ENCODE measurements at places on chromosomes 4 and X.

GRCh38 chr4:113743690-113744089 is 17.8 kb downstream of the CAMK2D start:
- no peak for DNase-seq

DNA sequence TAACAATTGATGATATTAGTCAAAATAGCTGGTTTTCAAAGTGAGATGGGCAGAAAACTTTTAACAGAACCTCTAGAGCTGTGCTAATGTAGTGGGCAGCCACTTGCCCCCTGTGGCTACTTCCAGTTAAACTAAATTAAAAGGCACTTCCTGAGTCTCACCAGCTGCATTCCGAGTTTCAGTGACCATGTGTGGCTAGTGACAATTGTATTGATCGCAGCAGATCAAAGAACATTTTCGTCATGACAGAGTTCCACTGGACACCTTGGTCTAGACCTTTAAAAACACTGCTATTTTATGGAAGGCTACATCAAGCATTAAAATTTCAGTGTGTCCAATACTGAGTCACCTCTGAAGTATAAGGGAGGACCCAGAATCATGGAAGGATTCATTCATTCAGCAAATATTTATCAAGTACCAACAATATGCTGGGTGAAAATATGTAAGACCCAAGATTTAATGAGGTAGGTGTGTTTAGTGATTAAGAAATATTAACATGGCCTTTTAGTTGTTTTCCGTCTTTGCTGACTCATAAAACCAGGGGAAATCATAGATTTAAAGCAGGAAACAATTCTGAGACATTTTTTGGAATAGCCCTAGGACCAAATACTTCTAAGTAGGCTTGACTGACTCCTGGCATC is 5.1 kb upstream of the FAT1 start:
- DNase-seq = no peak

DNA sequence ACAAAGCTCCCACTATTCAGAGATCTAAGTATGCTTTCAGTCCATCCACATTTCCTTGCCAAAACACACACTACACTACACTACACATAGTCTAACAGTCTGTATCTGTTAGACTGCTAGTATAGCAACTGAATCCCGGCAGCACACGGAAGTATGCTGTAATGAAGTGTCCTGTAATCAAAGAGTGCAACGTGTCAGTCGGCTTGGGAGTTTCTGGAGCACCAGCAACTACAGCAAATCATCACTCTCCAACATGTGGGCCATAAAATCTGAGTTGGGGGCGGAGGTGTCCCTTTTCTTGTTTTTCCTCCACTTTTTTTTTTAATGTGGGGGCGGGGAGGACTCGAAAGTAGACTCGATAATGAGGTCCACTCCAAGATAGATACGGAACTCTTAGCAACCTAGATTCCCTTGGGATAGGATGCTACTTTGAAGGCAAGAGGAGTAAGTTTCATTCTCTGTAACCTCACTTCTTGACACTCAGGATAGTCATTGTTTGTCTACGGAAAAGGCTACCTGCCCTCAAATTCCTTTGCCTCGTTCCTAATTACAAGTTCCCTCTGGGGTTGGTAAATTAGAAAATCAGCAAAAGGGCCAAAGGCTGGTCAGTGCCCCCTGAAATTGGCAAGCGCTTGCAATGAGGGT is 722 bp downstream of the SLC10A7 start:
- no peak for DNase-seq

DNA sequence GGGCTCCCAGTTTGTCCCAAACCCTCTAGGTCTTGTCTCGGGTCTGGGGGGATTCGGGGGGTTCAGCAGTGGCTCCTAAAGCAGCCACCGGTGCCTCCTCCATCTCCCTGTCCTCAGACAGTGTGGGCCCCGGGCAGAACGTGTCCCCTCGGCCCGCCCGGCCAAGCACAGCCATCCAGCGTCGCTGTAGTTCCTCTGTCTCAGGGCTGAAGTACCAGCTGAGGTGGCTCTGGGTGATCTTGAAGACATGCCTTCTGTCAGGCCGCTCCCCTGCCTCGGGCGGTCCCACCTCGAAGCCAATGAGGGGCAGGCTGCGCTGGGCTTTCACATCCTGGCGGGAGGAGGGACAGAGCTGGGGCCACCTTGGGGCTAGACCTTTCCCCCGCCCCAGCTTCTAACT is 5.9 kb downstream of the TSR2 start:
- no peak for DNase-seq

DNA sequence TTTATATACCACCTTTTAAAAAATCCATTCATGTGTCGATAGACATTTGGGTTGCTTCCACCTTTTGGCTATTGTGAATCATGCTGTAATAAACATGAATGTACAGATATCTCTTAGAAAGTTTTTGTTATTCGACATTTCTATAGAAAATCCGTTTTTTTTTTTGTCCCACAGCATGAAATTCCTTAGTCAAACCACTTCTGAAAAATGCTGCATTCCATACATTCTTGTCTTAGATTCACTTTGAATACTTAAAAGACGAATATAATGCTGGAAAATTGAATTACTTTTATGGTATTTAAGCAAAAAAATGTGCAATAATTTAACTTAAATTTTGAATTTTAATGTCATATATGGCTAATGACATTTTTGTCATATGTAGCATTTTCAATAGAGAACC is 1345.5 kb downstream of the TECRL start:
- DNase-seq = no peak

GRCh38 chr4:173493041-173493440 is 37.0 kb downstream of the HAND2 start:
- no peak for DNase-seq

DNA sequence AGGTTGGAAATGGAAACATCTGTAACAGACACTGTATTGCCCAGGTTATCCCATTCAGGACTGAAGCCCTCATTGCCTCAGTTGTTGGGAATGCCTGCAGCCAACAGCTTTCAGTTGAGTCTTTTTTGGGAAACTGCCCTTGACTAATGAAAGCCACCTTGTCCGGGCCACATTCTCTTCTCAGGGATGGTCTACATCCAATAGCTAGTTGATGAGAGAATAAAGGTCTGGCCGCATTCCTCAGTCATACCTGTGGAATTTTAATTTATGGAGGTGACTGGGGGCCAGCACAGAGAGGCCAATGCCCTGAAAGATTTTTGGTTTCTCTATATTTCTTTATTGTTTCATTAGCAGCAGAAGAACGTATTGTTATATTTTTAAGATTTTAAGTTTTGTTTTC is 147.6 kb upstream of the MSX1 start:
- no peak for DNase-seq

- no peak for DNase-seq
These were observed 17.5 kb upstream of the MAGEA10 start for GRCh38 chrX:152155766-152156310.

DNA sequence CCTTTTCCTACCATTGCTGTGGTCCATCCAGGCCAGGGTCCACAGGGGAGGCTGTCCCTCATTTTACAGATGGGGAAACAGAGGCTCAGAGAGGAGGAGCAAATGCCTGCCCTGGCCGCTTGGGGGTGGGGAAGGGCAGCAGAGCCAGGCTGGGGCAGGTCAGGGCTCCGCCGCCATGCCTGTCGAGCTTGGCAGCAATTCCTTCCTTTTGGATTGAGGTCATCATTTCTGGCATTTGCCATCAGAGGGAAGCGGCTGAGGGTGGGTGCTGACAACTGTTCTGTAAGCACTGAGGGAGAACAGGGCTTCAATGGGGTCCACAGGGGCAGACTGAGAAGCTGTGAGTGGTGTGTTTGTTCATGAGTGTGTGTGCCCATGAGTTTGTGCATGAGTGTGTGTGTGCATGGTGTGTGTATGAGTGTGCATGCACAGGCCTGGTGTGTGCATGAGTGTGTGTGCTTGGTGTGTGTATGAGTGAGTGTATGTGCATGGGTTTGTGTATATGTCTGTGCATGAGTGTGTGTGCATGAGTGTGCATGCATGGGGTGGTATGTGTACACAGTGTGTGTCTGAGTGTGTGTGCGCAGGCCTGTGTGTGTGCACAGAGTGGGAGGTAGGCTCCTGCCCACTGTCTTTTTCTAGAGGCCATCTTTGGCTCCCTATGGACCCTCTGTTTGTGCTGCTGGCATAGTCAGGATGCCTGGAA is 115.2 kb downstream of the SORCS2 start:
- no peak for DNase-seq
